Activated naive CD4-positive, alpha-beta T cell treated with anti-CD3 and anti-CD28 coated beads, Interleukin-2, amount 10 ng/mL, durations not matched to agents 5 hours and 36 hours (primary cell): ENCODE measurements at places on chromosomes 13 and 19. TPM values are rescaled to one million over a fixed set of nuclear protein-coding genes. Genes with fewer than 3 reads are reported as not detected.

SLC25A41 gene
- total RNA-seq = not detected

DIAPH3 gene
- total RNA-seq = 15.7 TPM

HCST gene
- 204 TPM for total RNA-seq

ZNF418 gene
- total RNA-seq = 7.5 TPM
